NCI-H1048 (cell line): ENCODE measurements at places on chromosomes 11 and 22.

DNA sequence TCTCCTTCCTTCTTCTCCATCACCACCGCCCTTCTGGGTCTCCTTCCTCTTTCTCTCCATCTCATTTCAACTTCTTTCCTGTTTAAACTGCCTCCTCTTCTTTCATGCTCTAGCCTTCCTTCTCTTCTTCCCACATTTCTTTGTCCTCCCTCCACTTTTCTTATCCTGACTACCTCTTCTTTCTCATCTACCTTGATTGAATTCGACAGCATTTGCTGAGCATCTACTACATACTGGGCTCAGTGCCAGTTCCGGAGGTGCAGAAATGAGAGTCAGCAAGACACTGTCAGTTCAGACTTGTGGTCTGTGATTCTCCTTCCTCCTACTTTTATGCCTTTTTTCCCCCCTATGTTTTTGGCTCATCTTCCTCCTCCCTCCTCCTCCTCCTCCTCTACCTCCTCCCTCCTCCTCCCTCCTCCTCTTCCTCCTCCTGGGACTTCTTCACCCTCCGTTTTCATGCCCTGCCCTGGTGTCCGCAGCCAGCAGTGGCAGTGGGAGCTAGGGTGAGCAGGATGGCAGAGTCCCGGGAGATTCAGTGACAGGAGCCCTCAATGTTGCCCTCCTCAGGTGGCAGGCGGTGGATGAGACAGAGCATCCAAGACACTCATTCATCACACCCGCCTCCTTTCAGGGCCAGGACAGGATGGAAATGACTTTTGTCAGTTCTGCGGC lies 146.0 kb upstream of the SEZ6L start:
- DNase-seq: no peak

GRCh38 chr22:46175631-46176030 lies 25.3 kb downstream of the PPARA start:
- no peak for DNase-seq

- no peak for DNase-seq
Observed at GRCh38 chr22:42889304-42889703, 32.2 kb upstream of the ARFGAP3 start.

DNA sequence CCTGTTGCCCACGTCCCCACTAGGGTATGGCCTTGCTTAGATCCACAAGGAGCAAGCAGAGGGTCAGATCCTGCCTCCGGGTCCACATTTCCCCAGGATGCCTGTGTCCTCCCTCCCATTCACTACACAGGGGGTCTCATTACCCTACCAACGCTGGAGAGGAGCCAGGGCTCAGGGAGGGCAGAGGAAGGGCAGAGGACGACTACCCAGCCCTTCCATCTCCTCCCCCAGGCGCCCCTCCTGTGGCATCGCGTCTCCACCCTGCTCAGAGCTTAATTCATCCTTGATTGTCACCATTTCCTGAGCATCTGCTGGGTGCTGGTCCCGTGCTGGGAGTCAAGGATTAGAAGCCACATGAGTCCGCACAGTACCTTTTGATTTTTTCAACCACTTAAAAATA lies 5.0 kb downstream of the NFAM1 start:
- DNase-seq: no peak

DNA sequence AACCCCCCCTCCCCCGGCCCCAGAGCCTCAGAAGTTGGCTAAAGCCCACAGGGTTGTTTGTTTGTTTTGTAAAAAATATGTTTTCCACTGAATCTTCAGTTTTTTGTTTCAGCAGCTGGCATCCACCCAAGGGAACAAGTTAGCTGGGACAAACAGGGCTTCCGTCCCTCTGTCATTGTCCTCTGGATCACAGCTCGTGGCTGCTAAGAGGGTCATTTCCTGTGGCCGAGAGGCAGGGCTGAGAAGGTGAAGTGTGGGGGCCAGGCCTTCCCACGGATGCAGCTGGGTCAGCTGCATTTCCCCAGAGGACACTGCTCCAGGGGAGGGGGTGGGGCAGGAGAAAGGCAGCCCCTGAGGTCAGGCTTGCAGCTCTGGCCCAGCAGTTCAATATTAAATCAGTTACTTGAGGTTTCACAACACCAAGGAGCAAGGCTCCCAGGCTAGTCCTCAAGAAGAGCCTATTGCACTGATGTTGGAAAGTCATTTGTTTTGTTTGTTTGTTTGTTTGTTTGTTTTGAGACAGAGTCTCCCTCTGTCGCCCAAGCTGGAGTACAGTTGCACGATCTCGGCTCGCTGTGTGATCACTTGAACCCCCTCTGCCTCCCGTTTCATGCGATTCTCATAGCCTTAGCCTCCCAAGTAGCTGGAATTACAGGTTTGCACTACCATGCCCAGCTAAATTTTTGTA lies 34.4 kb upstream of the SMTN start:
- DNase-seq: no peak

DNA sequence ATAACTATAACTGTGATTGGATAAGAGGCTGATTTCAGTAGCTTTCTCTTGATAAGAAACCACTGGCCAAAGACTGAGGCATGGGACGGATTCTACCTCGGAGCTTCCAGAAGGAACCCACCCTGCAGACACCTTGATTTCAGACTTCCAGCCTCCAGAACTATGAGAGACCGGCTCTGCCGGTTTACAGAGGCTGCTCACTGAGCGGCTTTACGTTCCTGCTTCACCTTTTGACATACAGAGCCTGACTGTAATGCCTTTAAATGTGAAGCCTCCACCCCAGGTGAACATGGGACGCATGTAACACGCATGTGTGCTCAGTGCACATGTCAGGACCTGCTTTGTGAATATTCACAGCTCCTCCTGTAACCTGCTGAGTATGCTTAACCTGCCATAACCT lies 361.5 kb downstream of the CTTN start:
- DNase-seq: no peak
